ENCODE measurements at places on chromosomes 6 and 20. TPM values are rescaled to one million over a fixed set of nuclear protein-coding genes. Genes with fewer than 3 reads are reported as not detected.

DNA sequence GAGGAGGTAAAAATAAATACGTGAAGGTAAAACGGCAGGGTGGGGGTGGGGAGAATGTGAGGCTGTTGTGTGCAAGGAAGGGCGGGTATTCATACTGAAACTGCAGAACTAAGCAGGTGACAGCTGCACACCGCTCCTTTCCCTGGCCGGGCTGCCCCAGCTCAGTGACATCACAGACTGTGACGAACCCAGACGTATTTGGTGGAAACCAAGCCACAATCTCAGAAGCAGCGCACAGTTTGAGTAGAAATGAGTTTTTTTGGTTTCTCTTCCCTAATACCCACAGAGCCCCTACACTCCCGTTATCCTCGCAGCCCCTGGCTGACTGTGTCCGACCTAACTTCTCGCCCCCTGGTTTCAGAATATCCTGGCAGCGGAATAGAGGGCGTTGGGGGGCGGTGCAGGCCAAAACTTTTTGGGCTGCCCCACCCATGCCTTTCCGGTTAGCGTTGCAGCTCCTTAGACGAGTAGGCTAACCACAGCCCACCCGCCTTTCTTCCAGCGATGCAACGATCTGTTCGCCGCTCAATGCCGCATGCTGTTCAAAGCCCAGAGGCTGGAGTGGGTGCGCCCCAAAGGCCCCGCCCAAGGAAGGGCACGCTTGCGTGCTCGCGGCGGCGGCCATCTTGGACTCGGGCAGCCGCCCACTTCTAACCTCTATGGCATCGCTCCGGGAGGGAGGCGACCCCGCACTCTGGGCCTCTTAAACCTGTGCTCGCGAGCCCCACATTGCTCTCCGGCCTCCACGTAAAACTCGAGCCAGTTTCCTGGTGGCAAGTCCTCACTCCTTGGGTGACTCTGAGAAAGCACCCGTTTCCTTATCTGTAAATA lies 9.1 kb downstream of the BAK1 start:
- DNase-seq, result no peak

DNA sequence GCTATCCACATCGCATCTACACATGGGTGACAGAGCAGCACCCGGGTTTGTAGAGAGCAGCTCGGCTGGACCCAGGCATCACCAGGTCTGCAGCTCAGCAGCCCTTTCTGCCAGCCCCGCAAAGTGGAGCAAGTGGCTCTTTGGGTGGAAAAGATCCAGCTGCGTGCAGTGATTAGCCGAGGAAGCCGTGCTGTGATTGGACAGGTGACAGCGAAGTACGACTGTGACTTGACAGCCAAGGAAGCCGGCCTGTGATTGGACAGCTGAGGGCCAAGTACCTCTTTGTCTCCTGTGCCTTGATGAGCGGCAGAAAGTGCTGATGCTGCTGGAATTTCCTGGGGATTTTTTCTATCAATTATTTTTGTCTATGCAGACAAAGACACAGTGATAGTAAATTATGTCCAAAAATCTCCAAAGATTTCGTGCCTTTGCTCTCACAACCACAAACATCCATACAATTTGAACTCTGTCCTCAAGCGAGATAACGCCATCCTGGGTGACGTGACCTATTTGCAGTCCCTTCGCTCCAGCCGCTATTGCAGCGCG lies 62.3 kb upstream of the GPR31 start:
- no peak for DNase-seq

- DNase-seq, result no peak
These were observed 116.9 kb downstream of the KIF13A start for GRCh38 chr6:17870300-17871188.

SCGN gene
- not detected for total RNA-seq

GRCh38 chr6:34018026-34018425 lies 127.9 kb downstream of the GRM4 start:
- DNase-seq, result no peak

GRCh38 chr6:12200761-12201160 lies 89.4 kb upstream of the EDN1 start:
- no peak for DNase-seq

MRS2 gene
- 14.4 TPM for total RNA-seq
